ENCODE measurements at places on chromosomes 2 and 18. TPM values are rescaled to one million over a fixed set of nuclear protein-coding genes. Genes with fewer than 3 reads are reported as not detected.

MGAT5 gene
- total RNA-seq: 45.3 TPM

CRYGC gene
- total RNA-seq: not detected

IGFBP2 gene
- total RNA-seq: 5.9 TPM

ZBTB14 gene
- 20.2 TPM for total RNA-seq

ADRA2B gene
- 0.34 TPM for total RNA-seq

NOL4 gene
- not detected for total RNA-seq

PCARE gene
- not detected for total RNA-seq

LRATD1 gene
- not detected for total RNA-seq

CPO gene
- total RNA-seq: not detected

NAT8 gene
- total RNA-seq: not detected

CPS1 gene
- total RNA-seq: 2.4 TPM

MYO1B gene
- total RNA-seq: 11.2 TPM

CTAGE1 gene
- not detected for total RNA-seq

CTNNA2 gene
- total RNA-seq: not detected

GPR35 gene
- total RNA-seq: 12.6 TPM

CCBE1 gene
- total RNA-seq: not detected

OTOS gene
- total RNA-seq: not detected

SPR gene
- total RNA-seq: 12.0 TPM

SIX2 gene
- not detected for total RNA-seq

HK2 gene
- total RNA-seq: 107 TPM

IL1R1 gene
- 1.8 TPM for total RNA-seq

EMILIN1 gene
- 0.69 TPM for total RNA-seq

TMEM178A gene
- not detected for total RNA-seq

TXNDC2 gene
- total RNA-seq: not detected

EDAR gene
- not detected for total RNA-seq

ACOXL gene
- total RNA-seq: 0.23 TPM

IGFBP5 gene
- total RNA-seq: not detected

CNGA3 gene
- not detected for total RNA-seq

STPG4 gene
- 0.32 TPM for total RNA-seq

GATA6 gene
- total RNA-seq: not detected

CAPN14 gene
- total RNA-seq: 0.30 TPM

SUCLG1 gene
- 71.3 TPM for total RNA-seq
